ENCODE measurements at places on chromosomes 2 and 18.

DNA sequence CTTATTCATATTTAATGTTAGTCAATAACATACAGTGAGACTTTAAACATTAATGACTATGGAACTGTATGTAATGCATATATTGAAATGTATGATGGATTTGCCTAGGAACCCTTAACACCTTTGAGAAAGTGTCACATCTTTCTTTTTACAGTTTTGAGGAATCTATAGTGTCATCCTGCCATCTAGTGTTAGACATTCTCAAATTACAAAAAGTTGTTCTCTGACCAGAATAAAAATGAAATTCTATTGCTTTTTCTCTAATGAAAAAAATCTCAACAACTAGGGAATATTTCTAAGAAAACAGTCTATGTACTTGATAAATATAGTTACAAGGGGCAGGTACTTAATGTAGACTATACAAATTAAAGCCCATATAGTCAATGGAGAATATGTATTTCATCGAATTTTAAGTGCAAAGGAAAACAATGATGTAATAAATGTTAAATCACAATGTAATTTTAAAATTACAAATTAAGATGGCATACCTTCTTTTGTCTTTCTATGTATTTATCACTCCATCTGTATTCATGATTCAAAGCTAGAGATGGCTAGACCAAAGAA is 5.1 kb upstream of the CALCRL start:
- no peak for DNase-seq

DNA sequence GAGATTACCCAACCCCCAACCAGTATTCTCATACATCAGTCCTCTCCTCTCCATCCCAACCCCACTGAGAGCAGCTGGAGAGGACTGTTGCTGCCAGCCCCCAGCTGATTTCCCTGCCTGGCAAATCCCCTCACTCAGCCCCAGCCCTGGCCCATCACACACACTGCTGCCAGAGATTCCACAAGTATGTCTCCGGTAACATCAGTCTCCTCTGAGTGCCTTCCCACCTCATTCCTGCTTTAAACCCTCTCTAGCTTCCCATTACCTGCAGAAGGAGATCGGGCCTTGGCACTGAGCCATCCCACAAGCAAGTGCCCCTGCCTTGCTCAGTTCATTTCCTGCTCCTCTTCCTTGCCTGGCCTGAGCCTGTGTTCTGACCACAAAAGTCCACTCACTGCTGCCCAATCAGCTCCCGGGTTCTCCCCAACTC is 50.6 kb upstream of the ZFP36L2 start:
- no peak for DNase-seq

DNA sequence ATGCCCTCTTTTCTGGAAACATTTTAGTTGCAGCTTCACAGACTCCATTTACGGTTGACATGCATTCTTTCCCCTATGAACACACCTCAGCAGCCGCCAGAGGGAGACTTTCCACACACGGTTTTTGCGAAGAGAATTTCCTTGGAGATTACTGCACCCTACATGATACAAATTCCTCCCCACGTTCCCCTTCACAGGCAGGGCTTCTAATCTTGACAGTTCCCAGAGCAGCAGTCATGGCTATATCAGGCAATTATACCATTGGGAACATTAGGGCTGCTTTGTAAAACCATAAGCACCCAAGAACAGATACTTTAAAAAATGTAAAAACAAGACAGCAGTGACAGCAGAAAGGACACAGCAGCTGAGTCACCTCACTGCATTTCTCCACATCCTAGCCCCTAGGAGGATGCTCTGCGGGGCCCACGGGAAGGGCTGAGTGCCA is 253.8 kb downstream of the TGIF1 start:
- no peak for DNase-seq

DNA sequence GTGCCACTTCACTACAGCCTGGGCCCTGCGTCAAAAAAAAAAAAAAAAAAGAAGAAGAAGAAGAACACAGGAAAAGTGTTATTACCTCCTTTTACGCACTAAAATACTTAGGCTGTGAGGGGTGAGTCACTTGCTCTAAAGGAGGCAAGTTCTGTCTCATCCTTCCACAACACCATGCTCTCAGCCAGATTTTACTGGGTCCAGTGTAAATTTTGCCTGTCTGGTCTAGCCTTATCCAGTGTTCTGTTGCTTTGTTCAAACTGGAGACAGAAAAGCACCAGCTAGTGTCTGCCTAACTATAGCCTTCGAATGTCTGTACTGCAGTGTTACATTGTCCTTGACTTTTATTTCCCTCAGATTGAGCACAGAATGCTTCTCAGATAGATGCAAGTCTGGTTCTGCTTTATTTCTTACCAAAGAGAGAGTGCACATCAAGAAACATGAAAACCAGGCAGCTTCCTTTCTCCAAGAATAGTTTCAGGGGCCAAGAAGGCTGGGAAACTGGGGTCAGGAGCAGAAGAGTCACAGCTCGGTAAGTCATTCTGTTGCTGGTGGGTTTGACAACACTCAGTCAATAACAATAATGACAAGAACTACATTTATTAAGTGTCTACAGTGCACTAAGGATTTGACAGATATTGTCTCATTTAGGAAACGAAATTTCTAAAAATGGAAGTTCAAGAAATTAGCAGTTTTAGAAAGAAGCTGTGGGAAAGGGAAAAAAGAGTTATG is 3.1 kb upstream of the MSGN1 start:
- no peak for DNase-seq

DNA sequence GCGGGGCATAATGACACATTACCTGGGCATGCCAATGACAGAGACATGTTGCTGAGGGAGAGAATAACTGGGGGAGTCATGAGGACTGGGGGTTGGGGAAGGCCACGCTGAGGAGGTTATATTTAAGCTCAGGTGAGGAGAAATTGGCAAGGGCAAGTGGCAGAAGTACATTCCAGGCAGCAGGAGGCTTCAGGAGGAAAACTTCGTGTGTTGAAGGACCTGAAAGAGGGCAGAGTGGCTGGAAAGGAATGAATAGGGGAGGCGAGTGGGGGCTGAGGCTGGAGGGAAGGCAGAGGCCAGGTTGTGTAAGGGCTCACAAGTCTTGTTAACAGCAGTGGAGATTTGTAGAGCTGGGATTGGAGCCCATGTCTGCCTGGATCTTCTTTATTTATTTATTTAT is 166.3 kb downstream of the RAPGEF4 start:
- no peak for DNase-seq

GRCh38 chr18:70333757-70334156 is 44.9 kb downstream of the SOCS6 start:
- no peak for DNase-seq

DNA sequence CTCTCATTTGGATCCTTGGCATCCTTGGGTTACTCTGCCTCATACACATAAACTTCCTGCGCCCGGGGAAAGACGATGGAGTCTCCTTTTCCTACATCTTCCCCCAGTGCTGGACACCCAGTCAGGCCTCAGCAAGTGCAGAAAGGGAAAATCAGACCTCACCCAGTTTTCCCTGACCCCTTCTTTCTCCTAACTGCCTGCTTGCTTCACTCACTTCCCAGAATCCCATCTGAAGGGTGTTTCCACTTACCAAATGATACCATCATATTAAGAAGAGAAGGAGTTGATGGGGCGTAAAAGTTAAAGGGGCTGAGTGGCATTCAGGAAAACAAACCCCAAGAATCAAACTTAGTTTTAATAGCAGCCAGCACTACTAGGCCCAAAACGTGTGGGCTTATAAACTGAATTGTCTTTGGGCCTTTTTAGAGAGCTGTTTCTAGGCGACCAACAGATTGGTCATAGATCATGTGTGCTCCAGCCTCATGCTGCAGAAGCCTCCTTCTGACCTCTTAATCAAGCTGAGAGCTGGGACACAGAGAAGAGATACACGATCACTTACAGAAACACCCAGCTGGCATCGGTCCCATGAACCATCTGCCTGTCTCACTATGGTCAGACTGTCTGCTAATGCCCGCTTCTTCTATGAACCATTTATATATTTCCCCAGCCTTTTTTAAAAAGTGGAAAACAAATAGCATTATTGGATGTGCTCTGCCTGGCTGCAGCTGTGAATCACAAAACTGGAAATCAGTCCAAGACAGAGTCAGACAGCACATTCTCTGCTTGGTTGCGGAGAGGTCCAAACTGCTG is 165.7 kb upstream of the SLC14A2 start:
- DNase-seq = no peak

DNA sequence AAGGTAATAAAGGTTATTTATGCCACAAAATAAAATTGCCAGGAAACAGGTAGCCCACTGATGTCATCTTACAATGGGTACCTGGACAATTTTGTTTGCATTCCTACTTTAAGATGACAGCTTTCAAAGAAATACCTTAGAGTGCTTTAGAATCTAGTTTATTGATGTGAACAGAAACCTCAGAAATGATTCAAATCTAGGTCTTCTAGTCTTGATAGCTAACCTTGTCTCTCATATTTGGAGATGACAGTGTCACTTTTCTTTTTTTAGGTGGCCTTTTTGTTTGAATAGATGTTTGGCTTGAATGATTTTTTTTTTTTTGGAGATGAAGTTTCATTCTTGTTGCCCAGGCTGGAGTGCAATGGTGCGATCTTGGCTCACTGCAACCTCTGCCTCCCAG is 69.1 kb downstream of the PIK3C3 start:
- DNase-seq = no peak

- no peak for DNase-seq
Measured at GRCh38 chr2:42962508-42962953, 170.1 kb upstream of the HAAO start.

DNA sequence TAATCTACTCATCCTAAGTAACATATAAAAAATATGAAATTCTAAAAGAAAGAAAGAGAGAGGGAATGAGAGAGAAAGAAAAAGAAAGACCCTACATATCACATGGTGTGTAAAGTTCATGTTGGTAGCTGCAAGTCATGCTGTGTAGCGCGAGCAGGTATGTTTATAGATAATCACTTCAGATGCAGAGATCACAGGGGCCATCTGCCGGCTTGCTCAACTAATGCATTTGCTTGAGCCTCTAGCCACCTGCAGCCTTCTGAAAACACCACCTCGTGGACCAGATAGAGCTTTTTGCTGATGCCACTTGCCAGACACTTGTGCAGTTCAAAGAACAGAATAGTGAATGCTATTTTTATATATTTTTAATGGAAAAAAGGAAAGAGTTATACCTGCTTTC is 37.6 kb downstream of the CDH7 start:
- no peak for DNase-seq

- DNase-seq = no peak
Measured at GRCh38 chr18:69358212-69358895, 42.3 kb upstream of the DOK6 start.

GRCh38 chr18:27138079-27138478 is 47.0 kb downstream of the CHST9 start:
- no peak for DNase-seq

DNA sequence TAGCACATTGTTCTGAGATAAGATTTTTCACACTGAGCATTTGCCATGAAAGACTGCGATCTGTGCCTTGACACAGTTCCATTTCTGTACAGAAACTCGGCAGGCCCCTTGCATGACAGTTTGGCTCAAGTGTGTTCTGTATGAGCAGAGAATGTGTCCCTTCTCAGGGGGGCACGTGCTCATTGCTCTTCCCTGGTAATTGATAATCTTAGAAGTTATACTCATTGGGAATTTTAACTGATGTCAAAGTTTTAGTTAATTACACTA is 171.3 kb downstream of the PTGR3 start:
- no peak for DNase-seq

- DNase-seq = no peak
Measured at GRCh38 chr2:3172265-3172935, 205.2 kb downstream of the EIPR1 start.

DNA sequence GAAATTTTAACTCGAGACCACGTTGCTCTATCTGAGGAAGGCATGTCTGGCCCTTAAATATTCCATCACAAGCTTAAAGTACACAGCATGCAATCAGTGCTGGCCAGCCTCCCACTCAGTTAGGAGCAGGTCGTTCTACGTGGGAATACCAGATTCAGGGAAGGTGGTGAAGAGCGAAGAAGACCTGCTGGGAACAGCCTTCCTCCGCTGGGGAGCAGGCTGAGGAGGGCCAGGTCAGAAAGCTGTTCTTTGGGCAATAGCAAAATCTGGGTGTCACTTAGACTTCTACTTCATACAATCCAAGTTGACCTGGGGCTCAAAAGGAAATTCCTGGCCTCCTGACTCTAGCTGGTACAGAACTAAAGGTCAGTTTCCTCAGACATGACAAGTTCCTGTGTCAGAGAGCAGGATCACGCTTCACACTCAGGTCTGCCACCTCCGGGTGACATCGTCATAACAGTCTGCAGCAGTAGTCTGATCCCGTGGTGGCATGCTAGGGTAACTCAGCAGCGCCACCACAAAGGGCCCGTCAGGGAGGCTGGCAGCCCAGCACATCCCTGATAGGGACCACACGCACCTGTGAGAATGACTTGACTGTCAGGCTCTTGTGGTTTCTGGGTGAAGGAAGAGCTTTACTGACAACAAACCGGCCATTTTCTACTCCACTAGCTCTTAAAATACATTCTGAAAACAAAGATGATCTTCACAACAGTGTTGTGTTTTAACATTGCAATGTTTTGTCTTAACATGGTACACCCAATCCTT is 35.2 kb upstream of the NAPG start:
- DNase-seq = peak; percentile 49

GRCh38 chr2:229133155-229133772 is 137.8 kb downstream of the PID1 start:
- no peak for DNase-seq

DNA sequence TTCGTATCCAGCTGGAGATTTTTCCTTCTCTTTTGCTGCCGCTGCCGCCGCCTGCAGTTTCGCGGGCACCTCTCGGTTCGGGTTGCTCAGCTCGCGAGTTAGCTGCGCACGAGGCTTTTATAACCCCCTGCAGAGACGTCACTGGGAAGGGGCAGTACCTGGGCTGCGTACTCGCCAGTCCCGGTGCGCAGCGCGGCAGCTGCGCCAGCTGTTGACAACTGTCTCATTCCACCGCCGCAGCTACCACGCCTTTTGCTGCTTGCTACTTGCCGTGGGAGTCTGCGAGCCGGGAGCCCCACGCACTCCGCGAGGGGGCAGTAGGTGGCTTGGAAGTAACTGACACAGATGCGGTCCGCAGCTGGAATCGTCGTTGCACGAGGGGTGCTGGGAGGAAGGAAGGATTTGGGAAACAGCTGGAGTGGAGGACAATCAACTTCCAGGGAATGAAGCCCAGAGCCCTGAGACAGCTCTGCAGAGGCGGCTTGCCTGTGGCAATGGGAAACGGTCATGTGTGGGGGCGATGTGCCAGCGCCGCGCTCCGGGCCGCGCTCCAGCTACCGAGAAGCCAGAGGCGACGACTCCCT is at the start of gene TACR1:
TSS of gene TACR1 (minus strand) at position 93 of the 584 bp plus-strand sequence. CDS start 586 bp downstream, outside the sequence.
- peak; percentile 8 for DNase-seq

GRCh38 chr18:73153271-73153670 is 285.5 kb upstream of the NETO1 start:
- DNase-seq = no peak
